ENCODE measurements at places on chromosomes 7 and 10. TPM values are rescaled to one million over a fixed set of nuclear protein-coding genes. Genes with fewer than 3 reads are reported as not detected.

GRCh38 chr7:112052498-112052897 is 153.7 kb downstream of the DOCK4 start:
- no peak for DNase-seq

DNA sequence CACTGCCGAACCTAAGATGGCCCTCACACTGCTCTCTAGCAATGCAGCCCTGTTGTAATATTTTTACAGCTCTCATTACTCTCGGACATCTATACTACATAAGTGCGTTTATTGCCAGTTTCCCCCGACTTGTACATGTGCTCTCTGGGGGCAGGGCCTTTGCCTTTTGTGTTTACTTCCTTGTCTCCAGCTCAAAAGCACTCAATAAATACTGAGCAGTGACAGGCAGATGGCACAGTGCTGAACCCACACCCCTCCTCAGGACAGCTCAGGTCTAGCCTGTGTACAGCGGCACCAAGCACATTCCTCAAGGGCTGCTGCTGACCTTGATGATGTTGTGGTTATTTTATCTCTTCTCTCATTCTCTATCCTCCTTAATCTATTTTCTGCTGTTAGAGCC is 68.0 kb upstream of the ELMO1 start:
- no peak for DNase-seq

DNA sequence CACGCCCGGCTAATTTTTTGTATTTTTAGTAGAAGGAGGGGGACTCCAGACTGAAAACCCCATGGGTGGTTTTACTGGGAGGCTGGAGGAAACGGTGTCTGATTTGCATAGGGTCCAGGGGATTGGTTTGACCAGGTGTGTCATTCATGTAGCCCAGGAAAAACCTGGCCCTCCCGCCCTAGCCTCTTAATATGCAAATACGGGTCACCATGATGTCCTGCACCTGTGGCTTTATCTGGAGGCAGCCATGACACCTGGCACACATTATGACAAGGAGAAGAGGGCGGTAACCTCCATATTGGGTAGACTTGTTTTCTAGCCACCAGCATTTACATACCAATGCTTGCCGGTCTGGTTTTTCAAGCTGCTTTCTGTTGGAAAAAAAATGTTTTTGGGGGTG is 68.0 kb downstream of the TRIL start:
- no peak for DNase-seq

GRCh38 chr10:17758200-17758599 is 6.2 kb downstream of the TMEM236 start:
- DNase-seq, result no peak

DNA sequence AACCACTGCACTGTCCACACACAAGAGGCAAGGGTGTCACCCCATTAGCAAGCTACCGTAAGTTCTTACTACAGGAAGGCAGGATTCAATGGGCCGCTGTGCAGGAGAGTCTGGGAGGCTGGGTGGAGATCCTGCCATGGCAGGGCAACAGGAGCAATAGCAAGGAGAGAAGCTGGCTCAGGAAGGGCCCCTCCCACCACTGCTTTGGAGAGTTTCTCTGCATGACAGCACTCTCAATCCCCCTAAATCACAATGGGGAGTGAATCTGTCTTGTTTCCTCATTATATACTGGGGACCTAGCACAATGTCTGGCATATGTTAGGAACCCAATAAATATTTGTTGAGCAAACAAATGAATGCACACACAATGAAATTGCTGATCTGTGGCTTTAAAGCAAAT is 83.2 kb upstream of the SFMBT2 start:
- no peak for DNase-seq

DNA sequence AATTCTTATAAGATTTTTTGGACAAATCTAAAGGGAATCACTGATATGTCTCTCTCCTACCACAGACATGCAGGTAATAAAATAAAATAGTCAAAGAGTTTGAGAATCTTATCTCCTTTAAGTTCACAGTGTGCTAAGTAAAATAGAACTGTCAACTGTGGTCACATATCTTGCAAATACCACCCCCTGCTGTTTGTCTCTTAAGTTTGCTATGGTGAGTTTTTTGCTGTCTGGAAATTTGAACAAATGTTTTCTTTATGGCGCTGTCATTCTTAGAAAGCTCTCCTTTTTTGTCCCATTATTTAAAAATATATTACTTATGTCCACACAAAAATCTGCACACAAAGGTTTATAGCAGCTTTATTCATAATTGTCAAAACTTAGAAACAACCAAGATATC is 19.6 kb downstream of the GIMAP5 start:
- peak; percentile 39 for DNase-seq

- DNase-seq, result no peak
These were observed 436.0 kb downstream of the PAXIP1 start for GRCh38 chr7:154566877-154567276.

Gene EVX1
- total RNA-seq, result not detected

Data from SJCRH30 (cell line).